ENCODE measurements at places on chromosomes 4 and X.

- H3K36me3 ChIP-seq, result no peaks in the 10 kb centered on the region
- peaks cover 1% of the 10 kb centered on the region for H3K4me1 ChIP-seq
- no peak overlapping the region for H3K27ac ChIP-seq
Measured at GRCh38 chr4:185255868-185256267, 46.5 kb downstream of the SNX25 start.

DNA sequence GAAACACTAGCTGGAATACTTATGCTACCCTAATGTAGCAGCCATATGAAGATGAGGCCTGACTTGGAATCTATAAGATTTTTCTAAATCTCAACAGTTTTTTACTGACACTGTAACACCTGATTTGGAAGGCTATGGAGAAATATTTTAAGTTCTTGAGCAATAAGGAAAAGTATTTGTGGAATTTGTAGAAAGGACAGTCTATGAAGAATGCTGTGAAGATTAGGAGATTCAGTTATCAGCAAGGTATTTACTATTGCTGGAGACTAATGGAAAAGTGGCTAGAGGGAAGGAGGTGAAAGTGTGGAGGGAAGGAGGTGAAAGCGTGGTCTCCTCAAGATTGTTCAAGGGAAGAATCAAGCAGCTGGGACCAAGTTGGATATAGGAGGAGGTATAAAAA is 190.0 kb upstream of the EMCN start:
- no peak for DNase-seq
- no peak overlapping the region for H3K4me3 ChIP-seq
- no peaks in the 10 kb centered on the region for H3K36me3 ChIP-seq
- no peak overlapping the region for H3K27ac ChIP-seq
- no peaks in the 10 kb centered on the region for H3K4me1 ChIP-seq
- H3K27me3 ChIP-seq, result no peaks in the 10 kb centered on the region

GRCh38 chrX:130170752-130171445 is 863 bp upstream of the RAB33A start:
- H3K36me3 ChIP-seq, result no peaks in the 10 kb centered on the region
- H3K4me3 ChIP-seq, result peak overlapping the region; percentile 68
- H3K4me1 ChIP-seq, result peaks cover 22% of the 10 kb centered on the region
- DNase-seq, result peak; percentile 7
- H3K27me3 ChIP-seq, result no peaks in the 10 kb centered on the region

DNA sequence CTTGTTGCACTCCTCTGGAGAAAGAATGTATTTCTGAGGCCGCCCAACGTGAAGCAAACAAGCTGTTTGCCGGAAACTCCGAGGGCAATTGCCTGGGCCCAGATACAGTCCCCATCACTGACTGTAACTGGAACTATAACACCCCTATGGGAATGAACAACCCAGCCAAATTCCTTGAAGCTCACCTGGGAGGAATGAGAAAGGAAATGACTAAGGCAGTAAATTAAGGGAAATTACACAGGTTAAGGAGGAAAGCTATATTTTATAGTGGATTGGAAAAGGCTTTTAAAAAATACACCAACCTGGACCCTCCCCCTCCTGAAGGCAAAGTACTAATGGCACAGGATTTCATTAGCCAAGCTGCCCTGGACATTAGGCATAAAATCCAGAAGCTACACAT is 11.7 kb upstream of the HERC5 start:
- no peaks in the 10 kb centered on the region for H3K36me3 ChIP-seq
- DNase-seq, result no peak
- H3K4me1 ChIP-seq, result peaks cover 6% of the 10 kb centered on the region
- H3K27me3 ChIP-seq, result no peaks in the 10 kb centered on the region
- no peak overlapping the region for H3K4me3 ChIP-seq

All from trophoblast cell (in vitro differentiated cells and primary cell).